ENCODE measurements at places on chromosomes 3 and 15. TPM values are rescaled to one million over a fixed set of nuclear protein-coding genes. Genes with fewer than 3 reads are reported as not detected.

The HCLS1 gene
- total RNA-seq, result 17.3 TPM

- no peak for DNase-seq
Measured at GRCh38 chr3:3134750-3135448, 8.2 kb downstream of the TRNT1 start.

DNA sequence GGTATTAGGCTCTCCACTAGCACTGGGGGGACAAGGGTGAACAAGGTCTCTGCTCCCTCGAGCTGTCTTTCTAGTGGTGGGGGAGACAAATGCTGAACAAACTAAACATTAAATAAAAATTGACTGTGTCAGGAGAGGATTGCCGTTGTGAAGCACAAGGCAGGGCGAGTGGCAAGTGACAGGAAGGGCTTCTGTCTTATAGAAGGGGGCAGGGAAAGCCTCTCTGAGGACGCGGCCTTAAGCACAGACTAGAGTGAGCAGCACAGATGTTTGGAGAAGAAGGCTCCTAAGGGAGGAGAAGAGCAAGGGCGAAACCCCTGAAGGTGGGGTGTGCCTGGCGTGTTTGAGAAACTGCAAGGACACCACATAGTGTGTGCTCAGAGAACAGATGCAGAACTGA lies 50.9 kb upstream of the ATP2B2 start:
- no peak for DNase-seq

The GNAT1 gene
- total RNA-seq, result under 0.01 TPM

DNA sequence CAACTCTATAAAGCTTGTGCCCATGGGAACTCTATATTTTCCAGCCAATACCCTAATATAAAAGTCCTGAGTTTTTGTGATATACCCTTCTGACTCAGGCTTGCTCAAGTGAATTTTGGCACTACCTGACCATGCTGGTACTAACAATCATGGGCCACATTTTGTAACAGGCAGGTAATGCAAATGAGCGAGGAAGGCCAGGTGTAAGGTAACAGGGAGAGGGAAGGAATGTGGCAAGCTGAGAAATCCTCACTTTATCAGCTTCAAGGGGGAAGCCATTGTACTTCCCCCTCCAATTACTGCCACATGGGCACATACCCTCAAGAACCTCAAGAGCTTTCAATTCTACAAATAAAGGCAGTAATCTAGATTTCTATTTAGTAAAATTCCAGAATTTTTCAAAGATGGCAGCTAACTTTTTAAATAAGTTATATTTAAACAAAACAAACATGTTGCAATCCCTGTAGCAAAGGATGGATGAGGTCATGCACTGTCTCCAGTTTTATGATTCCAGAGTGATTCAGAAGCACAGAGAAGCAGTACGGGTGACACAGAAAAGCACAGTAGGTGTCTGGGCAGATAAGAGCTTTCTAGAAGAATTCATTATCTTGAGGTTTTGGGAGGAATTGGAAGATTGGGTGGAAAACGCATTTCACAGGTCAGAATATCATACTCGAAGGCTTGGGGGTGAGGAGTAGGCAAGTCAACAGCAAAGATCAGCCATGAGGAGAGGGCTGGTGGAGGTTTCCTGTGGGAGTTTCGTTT lies 87.6 kb downstream of the FOXP1 start:
- DNase-seq, result peak; percentile 52

GRCh38 chr3:65406470-65406869 lies 632.2 kb downstream of the MAGI1 start:
- DNase-seq, result no peak

DNA sequence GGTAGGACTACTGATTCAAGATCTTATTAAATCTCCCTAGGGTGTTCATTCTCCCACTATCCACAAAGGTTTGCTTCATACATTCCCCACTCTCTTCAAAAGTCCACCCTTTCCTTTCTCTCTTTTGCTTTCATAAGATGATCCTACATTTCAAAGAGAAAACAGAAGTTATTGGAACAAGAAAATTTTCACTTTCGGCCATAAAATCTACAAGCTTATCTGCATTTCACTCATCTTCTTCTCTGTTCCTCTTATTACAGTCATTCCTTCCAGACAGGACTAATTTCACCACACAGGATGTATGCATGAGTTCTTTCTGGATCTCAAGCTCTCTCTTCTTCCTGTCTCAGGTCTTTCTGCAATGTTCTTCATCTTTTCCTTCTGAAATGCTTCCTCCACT lies 238.7 kb downstream of the ISL2 start:
- DNase-seq, result no peak

The SPESP1 gene
- total RNA-seq, result 1.9 TPM

- no peak for DNase-seq
Measured at GRCh38 chr3:173700336-173700735, 302.8 kb downstream of the NLGN1 start.

DNA sequence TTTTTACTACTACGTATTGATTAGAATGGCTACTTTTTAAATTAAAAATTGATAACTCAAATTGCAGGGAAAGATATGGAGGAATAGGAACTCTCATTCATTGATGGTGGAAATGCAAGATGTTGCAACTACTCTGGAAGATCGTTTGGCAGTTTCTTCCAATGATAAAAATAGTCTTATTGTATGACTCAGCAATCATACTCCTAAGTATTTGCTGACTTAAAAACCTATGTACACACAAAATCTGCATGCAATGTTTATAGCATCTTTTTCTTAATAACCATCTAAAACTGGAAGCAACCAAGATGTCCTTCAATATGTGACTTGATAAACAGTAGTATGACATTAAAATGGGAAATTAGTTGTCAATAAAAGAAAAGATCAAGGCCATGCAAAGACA lies 87.4 kb upstream of the LRRC3B start:
- DNase-seq, result no peak

GRCh38 chr15:98174286-98174685 lies 213.8 kb downstream of the ARRDC4 start:
- no peak for DNase-seq

The AHSG gene
- total RNA-seq, result under 0.01 TPM

- DNase-seq, result no peak
Measured at GRCh38 chr15:74191798-74192197, 10.8 kb downstream of the STRA6 start.

The LRRC34 gene
- total RNA-seq, result 3.1 TPM

- DNase-seq, result no peak
Measured at GRCh38 chr3:55406696-55407425, 80.2 kb downstream of the WNT5A start.

The BOC gene
- not detected for total RNA-seq

The DGKG gene
- 2.2 TPM for total RNA-seq

The HESX1 gene
- total RNA-seq, result 0.63 TPM

DNA sequence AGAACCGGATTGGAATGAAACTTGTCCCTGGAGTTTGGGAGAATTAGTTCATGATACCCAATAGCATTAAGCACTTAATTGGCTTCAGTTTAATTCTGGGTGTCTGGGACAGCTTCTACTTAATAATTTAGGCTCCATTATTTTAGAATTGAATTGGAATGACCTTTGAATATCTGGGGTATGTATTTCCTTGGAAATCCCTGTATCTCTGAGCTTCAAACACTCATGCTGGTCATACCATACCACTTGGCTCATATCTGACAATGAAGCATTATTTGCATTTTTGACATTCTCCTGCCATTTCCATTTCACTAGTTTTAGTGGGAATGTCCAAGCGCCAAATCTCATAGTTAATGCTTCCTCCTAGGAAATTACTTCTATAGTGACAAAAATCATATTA lies 393.1 kb downstream of the DIPK2A start:
- DNase-seq, result no peak

DNA sequence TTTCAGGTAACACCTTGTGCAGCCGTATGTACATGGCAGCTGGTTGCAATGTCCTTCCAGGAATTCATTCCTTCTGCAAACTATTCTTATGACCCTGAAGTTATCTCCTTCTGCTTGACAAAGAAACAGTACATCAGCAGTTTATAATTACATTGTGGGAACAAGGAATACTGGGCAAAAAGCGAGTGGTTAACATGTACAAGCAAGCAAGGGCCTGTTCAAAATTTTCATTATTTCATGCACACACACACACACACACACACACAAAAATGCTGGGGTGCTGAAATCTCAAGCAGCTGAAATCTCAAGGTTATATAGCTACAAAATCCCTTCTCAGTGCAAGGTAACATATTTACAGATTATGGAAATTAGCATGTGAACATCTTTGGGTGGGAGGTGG lies 30.7 kb downstream of the GTPBP8 start:
- no peak for DNase-seq

- DNase-seq, result peak; percentile 33
Measured at GRCh38 chr3:197428117-197428801, 127.5 kb downstream of the BDH1 start.

DNA sequence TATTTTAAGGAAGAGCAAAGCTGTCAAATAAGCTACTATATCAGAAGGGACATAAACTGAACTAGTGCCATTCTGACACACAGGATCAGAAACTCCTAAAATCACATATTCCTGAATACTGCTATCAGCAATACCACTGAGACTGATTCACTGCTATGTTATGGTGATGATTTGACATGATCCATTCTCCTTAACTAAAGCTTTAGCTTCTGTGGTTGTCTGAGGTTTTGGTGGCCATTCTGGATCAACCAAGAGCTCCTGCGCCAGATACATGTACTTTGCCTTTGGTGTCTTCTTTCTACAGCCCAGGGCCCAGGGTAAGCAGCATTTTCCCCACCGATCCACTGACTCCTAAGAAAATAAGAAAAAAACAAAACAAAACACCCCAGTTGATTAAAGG lies 6.7 kb upstream of the GP5 start:
- no peak for DNase-seq

- peak; percentile 34 for DNase-seq
Measured at GRCh38 chr3:39705351-39705900, 104.0 kb upstream of the MYRIP start.

DNA sequence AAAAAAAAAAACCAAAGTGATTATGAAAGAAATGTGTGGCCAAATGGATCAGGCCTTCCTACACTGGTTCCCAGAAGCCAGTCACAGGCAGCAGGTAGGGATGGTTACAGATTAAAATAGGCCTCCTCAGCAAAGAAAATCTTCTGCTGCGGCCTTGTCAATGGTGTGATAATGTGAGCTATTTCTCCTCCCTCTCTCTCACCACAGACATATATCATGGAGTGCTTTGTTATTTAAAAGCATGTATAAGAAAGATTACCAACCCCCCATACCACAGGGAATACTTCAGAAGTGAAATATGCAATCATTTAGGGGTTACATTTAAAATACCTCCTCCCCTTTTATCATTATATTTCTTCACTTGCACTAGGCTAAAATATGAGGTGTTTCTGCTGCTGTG lies 32.2 kb upstream of the LRTM1 start:
- no peak for DNase-seq

The SEMA5B gene
- under 0.01 TPM for total RNA-seq

The ERICH6 gene
- under 0.01 TPM for total RNA-seq

DNA sequence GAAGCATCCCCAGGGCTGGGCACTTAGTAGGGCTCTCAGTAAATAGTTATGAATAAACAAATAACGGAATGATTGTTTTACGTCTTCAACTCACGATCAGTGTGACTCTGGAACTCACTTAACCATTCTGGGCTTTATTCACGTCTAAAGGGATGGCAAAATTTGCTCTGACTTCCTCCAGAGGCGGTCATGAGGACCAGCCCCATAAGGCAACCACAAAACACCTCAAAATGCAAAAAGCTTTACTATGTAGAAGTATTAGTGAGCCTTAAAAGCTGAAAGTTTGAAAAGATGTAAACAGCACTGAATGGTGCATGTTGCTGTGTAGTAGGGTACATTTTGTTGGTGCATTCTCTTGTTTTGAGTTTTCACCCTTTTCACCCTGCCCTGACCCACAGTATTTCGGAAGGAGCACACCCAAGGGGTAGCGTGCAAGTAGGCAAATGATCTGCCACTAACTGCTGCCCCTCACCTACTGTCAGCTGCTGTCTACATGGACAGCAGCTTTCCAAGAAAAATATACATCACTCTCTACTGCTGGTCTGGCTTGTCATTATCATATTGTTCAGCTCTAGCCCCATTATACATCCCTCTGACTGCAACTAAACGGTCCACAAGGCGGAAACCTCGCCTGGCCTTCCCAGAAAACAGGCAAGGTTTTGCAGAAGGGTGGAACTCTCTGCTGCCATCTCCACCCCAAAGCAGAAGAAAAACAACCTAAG lies 308.5 kb upstream of the PROK2 start:
- DNase-seq, result no peak

DNA sequence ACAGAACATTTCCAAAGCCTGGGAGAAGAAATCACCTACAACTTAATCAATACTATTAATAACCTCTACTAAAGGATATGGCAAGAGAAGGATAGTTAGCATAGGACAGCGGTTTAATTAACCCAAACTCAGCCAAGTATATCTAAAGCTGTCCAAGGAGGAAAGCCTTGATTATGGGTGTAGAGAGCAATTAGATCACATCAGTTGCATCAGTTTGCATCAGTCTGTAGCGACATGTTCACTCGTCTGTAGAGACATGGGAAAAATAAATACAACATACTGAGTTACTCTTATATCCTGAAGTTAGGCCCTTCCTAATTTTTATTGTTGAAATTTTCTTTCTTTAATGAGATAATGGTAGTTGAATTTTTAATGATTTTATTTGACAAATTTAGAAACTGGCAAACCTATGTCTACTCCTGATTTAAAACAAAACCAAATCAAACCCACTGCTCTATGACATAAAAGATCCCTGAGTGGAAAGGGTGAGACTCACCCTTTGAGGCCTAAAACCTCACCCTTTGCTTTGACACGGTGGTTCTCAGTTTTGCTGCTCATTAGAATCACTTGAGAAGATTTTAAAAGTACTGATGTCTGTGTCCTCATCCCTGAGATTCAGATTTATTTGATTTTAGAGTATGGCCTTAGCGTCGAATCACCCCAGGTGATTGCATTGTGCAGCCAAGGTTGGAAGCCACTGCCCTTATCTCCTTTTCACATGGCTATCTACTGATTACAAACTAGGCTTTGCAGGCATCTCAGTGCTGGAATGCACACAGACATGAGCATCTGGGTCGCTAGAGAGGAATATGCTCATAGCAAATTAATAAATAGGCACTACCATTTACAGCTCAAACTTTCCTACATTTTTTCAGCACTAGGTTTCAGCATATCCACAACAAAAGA lies 2.8 kb upstream of the CLRN1 start:
- DNase-seq, result no peak

The CACNA2D3 gene
- not detected for total RNA-seq

- DNase-seq, result no peak
Measured at GRCh38 chr3:184372296-184372821, 5.6 kb downstream of the THPO start.

DNA sequence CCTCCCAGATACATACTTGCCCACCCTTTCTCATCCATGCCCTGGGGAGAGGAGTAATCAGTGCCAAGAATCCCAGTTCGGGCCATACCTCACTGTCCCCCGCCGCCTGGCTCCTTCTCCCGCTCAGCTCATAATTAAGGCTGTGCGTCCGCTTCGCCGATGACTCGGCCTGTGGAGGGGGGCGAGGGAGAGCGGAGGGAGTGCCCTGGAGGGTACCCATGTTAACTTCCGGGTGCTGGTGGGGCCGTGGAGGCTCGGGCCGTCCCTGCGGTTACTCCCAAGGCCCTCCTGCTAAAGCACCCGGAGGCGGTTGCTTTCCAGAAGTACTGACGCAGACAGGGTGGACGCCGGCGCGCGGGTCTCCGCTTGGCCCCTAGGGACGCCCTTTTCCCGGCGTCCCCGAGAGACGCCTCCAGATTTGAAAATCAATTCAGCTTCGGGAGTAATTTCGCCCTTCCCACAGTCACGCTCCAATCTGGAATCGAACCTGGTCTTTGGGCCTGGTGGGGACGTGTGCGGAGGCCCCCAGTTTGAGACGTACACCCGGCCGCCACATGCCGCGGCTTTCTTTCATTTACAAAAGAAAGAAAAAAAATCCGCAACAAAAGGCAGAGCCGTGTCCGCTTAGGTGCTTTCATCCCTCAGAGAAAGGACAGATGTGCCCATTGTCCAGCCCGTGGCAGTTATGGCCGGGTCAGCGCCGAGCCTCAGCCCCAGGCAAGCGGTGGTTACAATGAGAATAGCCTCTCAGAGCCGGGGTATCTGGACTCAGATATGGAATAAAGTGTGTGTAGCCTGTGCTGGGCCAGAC lies 1.0 kb upstream of the ONECUT1 start:
- no peak for DNase-seq

All from dermis microvascular lymphatic vessel endothelial cell (primary cell).